ENCODE measurements at places on chromosomes 5 and 9.

DNA sequence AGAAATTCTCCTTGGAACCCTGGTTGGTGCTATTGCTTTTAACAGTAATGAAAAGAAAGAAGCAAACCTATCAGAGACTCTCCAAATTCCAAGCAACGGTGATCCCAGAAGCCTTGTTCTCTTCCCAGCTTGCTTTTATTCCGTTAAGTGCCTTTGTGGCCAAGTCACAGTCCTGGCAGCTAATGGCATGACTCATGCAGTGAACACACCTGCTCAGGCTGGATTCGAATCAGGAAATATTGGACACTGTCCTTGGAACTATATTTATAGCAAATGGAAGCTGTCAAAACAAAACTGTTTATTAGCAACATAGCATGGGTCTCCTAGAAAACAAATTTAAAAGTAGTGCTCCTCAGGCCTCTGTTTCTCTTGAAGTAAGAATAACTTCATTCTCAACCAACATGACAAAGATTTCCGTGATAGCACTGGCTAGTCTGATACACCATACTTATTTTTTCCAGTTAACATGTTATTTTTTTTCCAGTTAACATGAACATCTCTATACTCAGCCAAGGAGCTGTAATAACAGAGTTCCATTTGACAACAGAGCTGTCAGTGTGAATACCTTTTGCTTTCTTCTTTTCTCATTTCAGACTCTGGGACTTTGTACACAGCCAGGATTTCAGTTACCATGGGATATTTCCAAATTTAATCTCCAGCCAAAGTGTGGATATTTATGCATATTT, 502.4 kb downstream of the GADD45G start:
- no peak for DNase-seq

- DNase-seq: no peak
Measured at GRCh38 chr5:31811210-31811609, 172.3 kb downstream of the PDZD2 start.

DNA sequence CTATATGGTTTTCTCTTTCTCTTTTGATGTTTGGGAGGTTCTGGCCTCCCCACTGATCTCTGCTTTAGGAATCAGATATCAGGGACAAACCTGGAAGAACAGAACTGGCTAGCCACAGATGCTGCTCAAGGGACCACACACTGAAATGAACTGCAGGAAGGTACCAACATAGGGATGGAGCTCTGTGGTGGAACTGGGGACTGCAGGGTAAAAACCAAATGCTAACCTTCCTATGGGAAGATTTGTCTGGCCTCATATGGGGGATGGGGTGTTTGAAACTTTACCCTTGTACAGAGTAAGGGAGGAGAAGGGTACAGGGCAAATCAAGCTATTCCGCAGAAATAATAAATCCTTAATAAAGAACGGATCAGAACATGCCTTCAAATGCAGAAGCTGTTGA, 49.4 kb downstream of the ELOVL7 start:
- no peak for DNase-seq

- DNase-seq: no peak
Measured at GRCh38 chr5:31100781-31101310, 92.6 kb upstream of the CDH6 start.

- DNase-seq: no peak
Measured at GRCh38 chr9:14748373-14748772, 25.8 kb upstream of the CER1 start.

DNA sequence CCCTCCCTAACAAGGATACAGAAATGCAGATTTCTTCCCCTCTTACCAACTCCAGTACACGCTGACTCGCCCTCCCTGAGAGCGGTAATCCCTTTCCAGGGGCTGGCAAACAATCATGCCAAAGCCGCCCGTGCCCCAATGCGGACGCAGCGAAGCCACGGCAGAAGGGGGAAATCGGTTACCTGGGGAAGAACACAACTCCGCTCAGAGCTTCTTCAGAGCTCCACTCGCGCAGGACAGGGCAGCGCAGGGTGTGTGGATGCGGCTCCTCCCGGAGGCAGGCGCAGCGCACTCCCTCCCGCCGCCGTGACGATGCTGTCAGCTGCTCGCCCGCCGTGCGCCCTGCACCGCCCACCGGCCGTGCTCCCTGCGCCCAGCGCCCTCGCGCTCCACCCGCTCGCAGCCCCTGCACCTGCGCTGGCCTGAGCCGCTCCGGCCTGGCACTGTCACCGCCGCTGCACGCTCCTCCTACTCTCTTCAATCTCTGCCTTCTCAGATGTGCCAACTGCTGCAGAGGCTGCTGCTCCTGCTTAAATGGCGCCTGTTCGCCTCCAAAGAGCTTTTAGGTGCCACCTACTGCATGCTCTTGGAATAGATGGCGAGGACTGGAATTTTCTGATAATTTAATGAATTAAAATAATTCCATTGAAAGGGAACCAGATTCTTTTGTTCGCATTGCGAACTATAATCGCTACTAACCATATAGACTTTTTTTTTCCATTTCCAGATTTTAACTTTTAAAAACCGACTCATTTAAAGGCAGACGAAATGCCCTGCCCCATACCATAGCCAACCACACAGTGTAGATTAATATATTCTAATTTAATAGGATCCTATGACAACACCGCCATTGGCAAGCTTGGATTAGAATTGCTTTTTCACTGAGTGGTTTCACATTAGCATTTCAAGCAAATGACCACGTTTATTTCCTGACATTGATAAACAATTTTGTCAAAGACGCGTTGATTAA, at the start of gene DIRAS2:
Gene DIRAS2, minus strand, starts transcription at position 255 of the 970 bp plus-strand sequence. CDS start 28,997 bp downstream, outside the sequence.
- DNase-seq: no peak

- DNase-seq: no peak
Measured at GRCh38 chr5:147635882-147636728, 126.2 kb upstream of the DPYSL3 start.

GRCh38 chr5:56212130-56212879, 20.8 kb downstream of the ANKRD55 start:
- no peak for DNase-seq

DNA sequence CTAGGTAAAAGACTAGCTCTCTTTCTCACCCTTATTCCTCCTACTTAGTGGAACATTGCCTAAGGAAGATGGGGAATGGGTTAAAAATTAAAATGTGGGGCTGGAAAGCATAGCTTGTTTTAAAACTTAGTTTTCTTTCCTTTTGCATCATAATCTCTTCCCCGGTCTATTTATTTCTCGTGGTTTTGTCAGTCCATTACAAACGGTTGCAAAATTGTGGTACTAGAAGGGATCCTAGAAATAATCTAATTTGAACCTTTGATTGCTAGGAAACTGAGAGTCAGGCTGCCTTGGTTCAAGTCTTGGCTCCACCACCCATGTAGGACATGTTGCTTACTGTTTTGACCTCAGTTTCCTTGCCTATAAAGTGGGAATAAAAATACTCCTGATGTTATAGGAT, 1.3 kb downstream of the IL31RA start:
- no peak for DNase-seq

DNA sequence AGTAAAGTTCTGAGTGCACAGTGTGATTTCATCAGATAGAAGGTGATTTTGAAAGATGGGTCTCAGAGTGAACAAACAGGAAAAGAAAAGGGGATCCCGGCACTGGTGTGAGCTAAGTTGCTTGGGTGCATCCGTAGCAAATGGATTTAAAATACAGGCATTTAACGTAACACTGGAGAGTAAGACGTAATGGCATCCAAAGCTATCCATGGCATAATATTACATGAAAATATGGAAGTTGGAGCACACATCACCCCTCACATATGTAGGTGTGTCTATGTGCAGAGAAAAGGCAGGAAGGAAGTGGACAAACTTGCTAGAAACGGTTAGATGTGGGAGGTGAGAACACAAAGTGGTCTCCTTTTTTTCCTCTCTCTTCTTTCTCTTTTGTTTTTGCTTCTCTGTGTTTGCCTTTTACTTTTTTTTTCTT, 38.2 kb upstream of the SEMA4D start:
- no peak for DNase-seq

DNA sequence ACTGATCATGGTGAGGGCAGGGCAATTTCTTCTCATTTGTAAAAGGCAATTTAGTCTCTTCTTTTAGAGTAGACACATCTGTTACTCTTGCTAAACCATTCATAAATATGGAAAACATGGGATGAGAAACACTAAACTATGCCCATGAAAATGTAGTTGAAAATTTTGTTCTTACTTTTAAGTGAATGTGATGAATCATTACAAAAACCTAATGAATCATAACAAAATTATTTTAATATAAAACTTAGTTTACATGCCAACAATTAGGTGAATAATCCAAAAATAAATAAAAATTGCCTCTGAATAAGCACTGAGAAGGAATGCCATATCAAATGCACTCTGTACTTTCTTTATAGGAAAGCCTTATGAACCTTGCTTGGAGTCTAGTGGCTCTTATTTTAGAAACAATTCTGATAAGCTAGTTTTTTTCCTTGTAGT, 297.7 kb upstream of the EFNA5 start:
- no peak for DNase-seq

DNA sequence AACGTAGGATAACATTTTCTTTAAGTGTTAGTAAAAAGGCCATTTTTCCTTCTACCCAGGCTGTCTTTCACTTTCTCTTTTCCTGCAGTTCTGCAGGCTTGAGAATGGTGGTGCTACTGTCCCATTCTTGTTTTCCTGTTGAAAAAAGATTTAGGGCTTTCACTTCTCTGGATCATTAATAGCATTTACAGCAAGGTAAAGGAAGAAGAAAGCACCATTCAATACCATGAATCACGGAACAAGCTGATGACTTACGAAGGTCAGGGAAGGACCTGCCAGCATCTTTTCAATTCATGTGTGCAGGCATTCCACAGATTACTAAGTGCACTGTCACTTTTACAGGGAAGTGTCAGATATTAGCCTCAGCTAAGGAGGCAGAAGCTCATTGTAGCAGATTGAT, 292.8 kb downstream of the YTHDC2 start:
- DNase-seq: no peak

GRCh38 chr5:38473008-38473407, 83.4 kb downstream of the LIFR start:
- DNase-seq: no peak

All from CD8-positive, alpha-beta memory T cell (primary cell).